ENCODE measurements at places on chromosomes 11 and 22.

DNA sequence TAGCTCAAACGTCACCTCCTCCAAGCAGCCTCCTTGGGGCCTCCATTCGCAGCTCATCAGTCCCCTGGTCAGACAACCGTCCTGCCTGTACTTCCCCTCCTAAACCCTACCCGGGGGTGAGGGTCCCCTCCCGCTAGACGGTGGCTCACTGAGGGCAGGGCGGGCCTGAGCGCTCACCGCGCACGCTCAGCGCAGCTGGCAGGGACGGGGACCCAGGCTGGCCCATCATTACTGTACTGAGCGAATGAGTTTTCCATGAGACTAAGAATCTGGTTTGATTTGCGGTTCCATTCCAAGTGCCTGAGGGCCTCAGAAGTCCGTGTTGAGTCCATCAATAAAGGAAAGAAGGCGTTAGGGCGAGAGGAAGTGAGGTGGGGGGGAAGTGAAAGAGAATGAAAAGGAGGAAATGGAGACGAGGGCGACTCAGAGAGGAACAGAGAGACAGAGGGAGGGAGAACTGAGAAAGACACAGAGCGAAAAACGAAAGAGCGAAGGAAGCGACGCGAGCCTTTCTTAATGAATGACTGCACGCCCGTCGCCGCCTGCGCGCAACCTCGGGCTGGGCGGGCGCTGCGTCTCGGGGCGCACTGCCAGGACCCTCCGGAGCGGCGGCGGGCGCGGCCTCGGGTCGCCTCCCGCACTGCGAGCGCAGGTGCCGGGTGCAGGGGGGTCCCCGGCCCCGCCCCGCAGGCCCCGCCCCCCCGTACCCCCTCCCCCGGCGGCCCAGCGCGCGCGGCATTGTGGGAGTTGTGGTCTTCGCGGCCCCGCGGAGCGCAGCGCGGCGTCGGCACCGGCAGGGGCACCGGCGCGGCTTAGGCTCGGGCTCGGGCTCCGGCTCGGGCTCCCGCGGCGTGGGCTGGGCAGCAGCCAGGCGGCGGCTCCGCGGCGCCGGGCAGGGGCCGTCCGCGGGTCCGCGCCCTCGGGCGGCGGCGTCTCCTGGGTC lies at the start of gene ASPHD2:
Gene ASPHD2 (plus strand): TSS at position 746 of the 943 bp plus-strand sequence. CDS start 4,356 bp downstream, outside the sequence.
- DNase-seq, result peak; percentile 81

DNA sequence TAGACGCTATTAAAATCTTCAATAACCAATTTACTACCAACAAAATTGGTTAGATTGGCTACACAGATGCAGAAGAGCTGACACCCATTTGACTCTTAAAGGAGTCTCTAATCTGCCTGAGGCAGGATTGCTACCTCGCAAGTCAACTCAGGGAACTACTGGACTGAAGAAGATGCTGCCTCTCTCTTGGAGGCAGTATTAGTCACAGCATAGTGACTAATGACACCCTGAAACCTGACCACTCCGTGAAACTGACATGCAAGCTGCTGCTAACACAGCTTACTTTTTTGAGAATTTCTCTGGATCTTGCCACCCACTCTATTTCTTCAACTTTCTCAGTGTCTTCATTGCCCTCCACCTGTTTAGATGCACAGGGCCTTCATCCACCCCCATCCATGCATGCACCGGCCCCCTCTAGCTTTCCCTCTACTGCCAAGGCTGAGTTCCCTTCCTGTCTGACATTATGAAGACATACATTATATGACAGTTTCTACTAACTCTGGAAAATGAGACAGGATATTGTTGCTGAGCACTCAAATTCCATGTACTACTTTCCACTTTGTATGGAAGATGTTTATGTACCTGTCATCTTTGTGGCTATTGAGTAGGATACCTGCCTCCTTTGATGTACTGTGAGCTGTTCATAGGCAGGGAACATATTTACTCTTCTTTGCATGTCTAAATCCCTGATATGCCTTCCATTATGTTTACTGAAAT lies 183.2 kb downstream of the MSANTD4 start:
- DNase-seq, result no peak

DNA sequence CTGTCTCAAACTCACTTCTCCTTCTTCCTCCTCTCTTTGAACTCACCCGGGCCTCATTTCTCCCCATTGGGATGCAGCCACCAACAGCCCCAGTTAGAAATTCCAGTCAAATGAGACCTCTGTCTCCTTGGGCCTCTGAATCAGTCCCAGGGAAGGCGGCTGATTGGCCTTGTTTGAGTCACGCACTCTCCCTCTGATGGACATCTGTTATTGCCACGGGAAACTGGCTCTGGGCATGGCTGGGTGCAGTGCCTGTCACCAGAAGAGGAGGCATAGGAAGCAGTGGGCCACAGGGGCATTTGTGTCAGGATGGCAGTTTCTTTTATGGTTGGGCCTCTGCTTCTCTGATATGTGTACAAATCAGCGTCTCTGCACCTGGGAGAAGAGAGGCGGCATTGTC lies 9.6 kb upstream of the WNT11 start:
- DNase-seq, result no peak

GRCh38 chr22:29773233-29773632 lies 6.1 kb downstream of the UQCR10 start:
- no peak for DNase-seq

- DNase-seq, result no peak
Measured at GRCh38 chr11:61555051-61555969, 25.6 kb downstream of the SYT7 start.

DNA sequence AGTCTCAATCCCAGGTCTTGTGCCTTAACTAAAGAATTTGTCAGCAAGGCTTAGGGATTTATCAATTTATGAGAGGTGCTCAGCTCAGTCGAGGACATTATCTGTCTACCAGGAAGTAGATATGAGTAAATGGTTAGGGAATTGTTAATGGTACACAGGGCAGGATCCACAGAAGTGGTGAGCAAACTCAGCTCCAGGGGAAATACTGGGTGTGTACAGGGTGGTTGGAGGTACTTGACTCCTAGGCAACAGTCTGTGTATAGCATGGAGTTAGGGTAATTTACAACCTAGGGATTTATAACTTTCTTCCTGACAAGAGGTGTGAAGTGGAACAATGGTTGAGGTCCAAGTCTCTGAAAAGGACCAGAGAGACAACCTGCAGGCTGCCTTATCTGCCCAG lies 123.4 kb upstream of the OR9Q1 start:
- DNase-seq, result no peak

DNA sequence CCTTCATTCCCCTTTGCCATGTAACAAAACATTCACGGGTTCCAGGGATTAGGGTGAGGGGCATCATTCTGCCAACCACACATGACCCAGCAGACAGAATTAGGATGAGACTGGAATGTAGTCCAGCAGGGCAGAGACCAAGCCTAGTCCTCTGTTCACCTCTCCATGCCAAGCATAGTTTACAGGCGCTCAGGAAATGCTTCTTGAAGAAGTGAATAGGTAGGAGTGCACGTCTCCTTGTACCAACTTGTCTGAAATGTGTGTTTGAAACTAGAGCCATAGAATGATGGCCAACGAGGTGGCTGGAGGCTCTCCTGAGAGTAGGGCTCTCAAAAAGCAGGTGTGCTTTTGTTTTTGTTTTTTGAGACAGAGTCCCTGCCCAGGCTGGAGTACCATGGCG lies 8.2 kb downstream of the SPINDOC start:
- DNase-seq, result no peak

- DNase-seq, result no peak
Measured at GRCh38 chr11:38814670-38815069, 2216.6 kb upstream of the RAG2 start.

GRCh38 chr11:65853246-65853979 lies 4.6 kb downstream of the CFL1 start:
- DNase-seq, result no peak

GRCh38 chr22:21082248-21082647 lies 36.5 kb downstream of the LRRC74B start:
- DNase-seq, result no peak

- peak; percentile 16 for DNase-seq
Measured at GRCh38 chr11:17063171-17064002, 14.1 kb downstream of the RPS13 start.

DNA sequence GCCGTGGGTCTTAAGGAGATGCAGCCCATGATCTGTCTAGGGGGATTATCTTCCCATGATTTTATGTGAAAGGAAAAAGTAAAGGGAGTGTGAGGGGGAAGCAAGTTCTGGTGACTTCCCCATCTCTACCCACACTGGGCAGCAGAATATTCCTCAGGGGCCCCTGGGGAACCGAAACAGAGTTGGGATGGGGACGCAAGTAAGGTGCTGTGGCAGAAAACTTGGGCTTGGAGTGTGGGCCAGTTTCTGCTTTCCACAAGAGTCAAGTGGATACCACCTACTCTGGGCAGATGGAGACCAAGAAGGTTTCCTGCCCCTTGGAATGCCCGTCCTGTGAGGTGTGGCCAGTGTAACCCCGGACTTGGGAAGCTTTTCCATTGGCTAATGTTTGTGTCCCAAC lies 64.4 kb downstream of the SGSM3 start:
- no peak for DNase-seq

GRCh38 chr22:26065847-26066246 lies 103.4 kb upstream of the SEZ6L start:
- no peak for DNase-seq

DNA sequence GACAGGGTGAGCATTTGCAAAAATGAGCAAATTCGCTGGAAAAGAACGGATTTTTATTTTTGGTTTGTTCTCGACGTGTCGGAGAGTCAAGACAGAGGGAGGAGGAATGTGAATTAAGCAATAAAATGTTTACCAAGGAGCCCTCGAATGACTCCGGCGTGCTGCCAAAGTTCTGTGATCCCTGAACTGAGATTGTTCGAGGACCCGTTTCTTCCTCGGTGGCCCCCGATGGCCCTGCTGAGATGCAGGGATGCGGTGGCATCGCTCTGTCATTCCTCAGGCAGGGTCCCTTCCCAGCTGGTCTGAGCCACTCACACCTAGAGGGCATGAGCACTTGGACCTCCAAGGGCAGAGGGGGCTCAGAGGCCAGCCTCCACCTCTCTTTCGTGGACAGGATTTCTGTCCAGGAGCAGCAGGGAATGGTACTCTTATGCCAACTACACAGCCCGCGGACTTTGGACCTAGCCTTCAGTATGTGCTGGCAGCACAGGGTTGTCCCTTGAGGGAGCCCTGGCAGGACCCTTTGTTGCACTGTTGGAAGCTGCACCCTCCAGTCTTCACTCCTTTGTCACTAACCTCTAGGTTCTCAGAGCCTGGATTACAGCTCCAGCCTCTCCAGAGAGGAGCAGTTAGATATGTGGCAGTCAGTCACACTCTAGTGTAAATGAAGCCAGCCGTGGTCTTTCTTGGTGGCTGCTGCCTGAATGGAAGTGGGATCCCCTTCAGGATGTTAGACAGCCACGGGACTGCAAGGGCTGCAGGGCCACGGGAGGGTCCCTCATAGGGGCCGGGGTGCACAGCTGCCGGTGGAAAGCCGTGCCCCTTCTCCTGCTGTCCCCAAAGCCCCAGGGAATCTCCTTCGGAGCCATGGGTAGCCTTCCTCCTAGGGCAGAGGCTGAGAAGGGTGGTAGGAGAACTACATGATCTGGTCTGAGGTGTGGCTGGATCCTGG lies 109.4 kb upstream of the ANO1 start:
- DNase-seq, result no peak

DNA sequence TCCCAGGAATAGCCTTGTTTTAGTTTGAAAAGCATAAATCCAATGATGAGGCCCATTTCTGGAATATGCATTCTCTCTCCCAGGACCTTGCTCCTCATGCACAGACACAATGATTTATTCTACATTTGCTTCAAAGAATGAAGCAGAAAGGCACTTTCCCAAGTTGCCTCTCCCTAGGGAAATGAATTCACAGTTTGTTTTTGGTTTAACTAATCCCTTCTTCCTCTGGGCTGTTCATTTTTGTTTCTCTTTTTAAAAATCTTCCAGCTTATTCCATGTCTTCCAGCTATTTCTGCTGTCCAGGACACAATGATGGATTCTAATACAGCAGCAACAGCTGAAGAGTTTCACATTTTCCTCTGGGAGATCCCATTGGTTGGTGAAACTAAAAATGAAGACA lies 1529.2 kb upstream of the TENM4 start:
- DNase-seq, result no peak

- no peak for DNase-seq
Measured at GRCh38 chr11:76188873-76189272, 17.4 kb downstream of the WNT11 start.
